Foreskin fibroblast (primary cell): ENCODE measurements at places on chromosomes 2 and 18.

DNA sequence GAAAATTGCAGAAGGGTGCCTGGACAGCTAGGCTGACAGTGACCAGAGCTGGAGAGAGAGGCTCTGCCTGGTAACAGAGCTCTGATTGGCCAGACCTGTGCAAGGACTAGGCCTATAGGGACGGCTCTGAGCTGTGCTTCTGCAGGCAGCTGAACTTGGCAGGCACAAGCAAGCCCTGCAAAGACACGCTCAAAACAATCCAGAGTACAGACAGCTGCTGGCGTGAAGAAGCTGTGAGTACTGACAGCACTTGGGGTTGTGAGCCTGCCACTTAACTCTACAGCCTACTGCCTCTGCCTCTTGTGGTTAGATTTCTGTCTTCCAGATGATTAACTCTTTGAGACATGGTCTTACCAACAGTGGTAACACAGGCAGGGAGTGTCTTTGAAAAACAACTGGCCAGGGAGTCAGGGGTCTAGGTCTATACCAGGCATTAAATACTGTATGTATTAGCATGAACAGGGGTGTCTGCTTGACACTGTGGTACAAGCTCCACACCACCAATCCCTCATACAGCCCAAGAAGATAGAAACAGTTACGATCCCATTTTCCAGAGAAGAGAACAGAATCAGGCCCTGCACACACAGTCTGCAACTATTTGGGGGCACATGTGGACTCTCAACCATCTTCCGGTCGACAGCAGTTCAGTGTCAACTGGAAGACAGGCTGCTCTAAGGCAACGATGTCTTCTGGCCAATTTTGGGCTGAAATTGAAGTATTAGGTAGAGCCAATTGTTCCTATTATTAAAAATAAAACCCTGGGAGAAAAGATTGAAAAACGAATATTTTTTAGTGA is 568.4 kb downstream of the TNS1 start:
- peak; percentile 95 for DNase-seq

- DNase-seq = no peak
These were observed 4.0 kb downstream of the FAM117B start for GRCh38 chr2:202638721-202639120.

- peak; percentile 44 for DNase-seq
These were observed 37.9 kb downstream of the PMS1 start for GRCh38 chr2:189821953-189822748.

DNA sequence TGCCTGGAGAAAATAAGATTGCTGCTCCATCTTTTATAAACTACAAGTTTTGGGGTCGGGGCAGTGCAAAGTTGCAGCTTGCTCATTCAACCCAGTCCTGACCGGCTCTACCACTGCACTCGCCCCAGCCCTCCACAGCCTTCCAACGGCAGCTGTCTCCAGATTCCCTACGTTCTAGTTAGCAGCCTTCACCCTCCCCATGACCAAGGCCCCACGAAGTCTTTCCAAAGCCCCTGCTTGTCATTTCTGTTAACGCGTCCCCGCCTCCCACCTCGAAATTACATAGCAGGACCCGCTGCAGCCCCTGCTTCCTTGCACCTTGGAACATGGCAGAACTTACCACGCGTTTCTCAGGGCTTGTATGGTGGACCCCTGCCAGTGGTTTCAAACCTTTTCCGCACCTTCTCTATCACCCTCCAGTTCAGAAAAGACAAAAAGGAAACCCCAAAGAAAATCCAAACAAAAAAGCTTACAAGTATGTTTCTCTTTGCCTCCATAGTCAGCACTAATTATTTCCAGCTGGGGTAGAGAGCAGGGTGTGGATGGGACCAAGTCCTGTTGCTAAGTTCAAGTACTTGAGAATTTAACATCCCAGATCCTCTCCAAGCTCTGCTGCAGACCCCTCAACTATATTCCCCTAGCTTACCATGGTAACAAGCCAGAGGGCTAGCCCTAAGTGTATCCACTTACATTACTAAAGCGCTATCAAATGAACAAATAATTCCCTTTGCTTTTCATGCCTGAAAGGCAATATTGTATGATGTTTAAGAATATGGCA is 161.5 kb downstream of the TGIF1 start:
- DNase-seq = peak; percentile 75

DNA sequence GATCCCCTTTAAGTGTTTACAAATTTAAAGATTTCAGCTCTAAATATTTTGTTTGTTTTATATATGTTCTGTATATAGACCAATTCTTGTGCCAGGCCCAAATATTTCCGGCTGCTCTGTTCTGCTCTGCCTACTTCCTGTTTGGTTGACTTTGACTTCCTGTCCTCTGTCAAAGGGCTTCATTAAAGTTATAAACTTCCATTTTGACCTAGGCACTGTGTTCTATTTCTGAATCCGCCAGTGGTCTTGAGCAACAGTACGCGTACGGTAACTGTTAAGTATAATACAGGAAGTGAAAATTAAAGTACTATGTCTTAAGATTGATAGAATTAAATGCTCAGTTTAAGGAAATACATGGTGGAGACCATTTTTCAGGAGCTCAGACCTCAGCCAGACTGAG is 13.5 kb upstream of the REL start:
- no peak for DNase-seq

DNA sequence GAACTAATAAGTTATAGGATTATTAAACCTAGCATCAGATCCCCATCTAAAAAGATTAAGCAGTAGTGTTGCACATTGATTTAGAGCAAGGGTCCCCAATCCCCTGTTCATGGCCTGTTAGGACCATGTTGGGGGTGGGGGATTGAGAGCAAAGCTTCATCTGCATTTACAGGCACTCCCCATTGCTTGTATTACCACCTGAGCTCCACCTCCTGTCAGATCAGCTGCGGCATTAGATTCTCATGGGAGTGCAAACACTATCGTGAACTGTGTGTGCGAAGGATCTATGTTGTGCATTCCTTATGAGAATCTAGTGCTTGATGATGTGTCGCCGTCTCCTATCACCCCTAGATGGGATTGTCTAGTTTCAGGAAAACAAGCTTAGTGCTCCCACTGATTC is 18.4 kb upstream of the PSD4 start:
- DNase-seq = no peak

DNA sequence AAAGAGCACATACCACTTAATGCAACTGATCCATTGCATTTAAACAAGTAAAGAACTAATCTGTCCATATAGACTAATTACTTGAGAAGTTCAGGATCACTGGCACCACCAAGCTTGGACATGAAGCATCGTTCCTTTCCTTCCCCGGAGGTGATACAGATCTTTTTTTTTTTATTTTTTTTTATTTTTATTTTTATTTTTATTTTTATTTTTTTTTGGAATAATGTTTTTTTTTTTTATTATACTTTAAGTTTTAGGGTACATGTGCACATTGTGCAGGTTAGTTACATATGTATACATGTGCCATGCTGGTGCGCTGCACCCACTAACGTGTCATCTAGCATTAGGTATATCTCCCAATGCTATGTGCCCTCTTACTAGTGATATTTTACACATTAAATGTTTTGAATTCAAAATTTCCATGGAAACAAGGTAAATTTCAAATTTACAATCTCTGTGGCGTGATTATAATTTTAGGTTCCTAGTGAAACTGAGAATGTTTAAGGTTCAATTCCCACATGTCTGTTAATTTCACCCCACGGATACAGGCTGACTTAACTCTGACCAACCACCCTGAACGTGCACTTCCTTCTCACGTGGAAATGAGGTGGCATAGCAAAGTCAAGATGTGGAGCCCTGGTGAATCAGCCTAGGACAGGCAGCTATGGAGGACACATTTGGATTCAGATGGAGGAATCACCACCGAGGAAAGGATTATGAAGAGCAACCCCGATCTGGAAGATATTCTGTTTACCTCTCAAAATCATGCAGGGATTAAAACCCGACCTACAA is 101.6 kb upstream of the THOC1 start:
- DNase-seq = peak; percentile 50

DNA sequence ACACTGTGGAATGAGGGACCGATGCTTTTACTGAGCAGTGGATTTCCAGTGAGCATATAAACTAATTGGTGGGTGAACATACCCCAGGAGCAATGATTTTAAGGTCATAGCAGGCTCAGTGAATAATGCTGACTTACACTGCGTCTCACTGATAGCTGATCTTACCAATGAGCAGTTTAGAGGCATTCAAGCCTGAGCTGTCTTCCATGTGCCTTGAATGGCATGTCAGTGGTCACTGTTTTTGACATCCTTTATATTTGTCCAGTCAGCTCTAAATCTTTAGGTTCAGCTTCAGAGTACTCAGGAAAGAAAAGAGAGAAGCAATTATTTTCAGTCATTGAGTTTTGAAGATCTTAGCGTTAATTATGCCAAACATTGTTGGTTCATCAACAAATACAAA is 88.3 kb downstream of the CAMKMT start:
- DNase-seq = no peak

GRCh38 chr2:191895743-191896142 is 48.9 kb upstream of the CAVIN2 start:
- DNase-seq = no peak

DNA sequence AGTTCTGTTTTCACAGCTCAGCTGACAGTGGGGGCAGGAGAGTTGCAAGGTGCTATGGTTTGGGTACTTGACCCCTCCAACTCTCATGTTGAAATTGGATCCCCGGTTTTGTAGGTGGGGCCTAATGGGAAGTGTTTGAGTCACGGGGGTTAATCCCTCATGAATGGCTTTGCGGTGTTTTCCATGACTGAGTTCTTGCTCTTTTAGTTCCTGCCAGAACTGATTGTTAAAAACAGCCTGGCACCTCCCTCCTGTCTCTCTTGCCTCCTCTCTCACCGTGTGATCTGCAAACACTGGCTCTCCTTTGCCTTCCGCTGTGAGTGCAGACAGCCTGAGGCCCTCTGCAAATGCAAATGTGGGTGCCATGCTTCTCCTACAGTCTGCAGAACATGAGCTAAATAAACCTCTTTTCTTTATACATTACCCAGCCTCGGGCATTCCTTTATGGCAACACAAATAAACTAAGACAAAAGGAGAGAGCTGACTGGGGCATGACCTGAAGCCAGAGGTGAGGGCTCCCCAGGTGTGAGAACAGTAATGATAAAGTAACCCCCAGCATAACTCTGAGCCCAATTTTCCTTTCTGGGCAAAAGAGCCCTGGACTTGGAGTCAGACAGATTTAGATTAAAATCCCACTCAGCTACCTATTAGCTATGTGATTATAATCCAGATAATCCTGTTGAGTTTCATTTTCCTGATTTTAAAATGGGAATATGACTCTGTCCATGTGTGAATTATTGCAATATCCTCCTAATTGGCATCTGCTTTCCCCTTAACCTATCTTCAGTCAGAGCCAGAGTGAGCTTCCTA is 64.9 kb upstream of the CAPN13 start:
- DNase-seq = peak; percentile 22

DNA sequence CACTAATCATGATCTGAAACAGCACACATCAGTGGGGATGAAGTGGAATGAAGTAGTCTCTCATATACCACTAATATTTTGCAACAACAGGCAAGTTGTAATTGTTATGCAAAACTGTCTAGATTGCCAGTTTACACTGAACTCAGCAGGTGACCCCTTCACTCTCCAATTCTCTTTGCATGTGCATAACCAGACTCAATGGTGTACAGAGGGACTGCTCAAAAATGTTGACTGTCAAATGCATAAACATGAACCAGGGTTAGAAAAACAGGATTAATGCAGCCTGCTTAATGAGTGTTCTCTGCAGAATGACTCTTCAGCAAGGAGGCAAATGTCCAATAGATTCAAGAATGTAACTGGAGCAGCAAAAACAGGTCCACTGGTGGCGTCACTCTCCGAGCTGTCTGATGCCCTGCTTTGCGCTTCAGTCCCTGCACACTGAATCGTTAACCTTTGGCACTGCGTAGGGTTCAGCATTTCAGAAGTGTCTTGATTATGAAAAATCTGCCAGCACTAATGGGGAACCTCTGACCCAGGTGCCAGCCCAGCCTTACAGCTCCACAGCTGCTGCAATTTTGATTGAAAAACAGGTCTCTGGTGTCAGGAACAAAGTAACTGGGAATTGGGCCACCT is 209.3 kb downstream of the TDRD15 start:
- DNase-seq = no peak

- DNase-seq = peak; percentile 50
These were observed 9.5 kb upstream of the SMAD7 start for GRCh38 chr18:48959921-48960920.

- DNase-seq = no peak
These were observed 6.5 kb downstream of the NAGK start for GRCh38 chr2:71074893-71075395.

DNA sequence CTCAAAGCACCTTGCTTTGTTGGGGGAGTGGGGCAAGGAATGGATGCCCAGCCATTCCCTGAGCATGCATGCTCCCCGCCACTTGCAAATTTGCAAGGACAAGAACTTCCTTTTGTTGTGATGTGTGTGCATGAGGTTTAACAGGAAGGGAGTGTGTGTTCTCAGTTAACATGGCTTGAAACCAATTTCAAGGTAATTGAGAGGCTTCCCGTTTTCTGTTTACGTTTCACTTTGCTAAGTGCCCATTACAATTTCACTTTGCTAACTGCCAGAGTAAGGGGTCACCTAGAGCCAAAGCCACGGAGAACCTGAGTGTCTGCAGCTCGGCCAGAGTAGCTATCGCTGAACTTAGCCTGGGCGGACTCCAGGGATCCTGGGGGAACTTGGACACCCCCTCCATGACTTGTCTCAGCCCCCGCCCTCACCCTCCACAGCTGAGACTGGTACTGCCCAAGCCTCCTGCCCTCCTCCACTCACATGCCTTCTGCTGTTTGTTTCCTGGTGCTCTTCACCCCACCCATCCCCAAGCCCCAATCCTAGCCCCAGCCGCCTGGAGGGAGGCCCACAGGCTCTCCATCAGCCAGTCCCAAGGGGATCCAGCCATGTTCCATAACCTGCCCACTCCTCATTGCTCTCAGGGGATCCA is 53.6 kb upstream of the LAPTM4A start:
- no peak for DNase-seq

GRCh38 chr2:218834685-218835084 is 3.1 kb upstream of the PRKAG3 start:
- DNase-seq = no peak

DNA sequence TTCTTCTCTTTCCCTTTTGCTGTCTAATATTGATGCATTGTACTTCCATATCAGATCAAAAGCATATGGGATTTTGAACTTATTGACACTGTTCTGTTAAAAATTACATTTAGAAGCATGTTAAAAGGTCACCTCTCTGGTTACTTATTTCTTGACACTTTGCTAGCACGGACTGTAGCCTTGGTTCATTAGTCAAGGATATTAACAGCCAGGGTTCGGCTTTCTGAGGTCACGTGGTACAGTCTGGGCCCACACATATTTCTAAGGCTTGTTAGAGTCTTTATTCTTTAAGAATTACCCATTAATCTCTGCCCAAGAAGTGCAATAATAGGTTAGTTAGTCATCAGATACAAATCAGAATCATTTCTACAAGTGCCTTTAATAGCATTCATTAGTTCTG is 1035.8 kb upstream of the FANCL start:
- DNase-seq = no peak
